ENCODE measurements at places on chromosomes 7 and 10.

- DNase-seq = no peak
Observed at GRCh38 chr10:131834152-131834810, 66.5 kb upstream of the PPP2R2D start.

DNA sequence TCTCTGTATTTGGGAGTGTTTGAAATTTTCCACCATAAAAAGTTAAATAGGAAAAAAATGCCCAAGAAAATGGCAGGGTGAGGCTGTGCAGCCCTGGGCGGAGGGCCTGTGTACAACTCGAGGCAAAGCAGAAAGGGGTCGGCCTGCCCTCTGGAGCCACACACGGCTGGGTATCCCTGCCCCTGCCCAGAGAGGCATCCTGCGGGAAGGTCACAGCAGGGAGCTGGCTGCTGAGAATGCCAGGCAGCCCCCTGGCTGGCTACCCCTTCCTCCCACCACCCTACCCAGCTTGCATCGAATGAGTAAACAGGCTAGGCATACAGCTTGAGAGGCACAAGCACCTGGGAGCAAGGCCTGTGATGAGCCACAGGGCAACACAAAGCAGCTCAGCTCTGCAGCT, 46.1 kb downstream of the CAMK2B start:
- DNase-seq = no peak

DNA sequence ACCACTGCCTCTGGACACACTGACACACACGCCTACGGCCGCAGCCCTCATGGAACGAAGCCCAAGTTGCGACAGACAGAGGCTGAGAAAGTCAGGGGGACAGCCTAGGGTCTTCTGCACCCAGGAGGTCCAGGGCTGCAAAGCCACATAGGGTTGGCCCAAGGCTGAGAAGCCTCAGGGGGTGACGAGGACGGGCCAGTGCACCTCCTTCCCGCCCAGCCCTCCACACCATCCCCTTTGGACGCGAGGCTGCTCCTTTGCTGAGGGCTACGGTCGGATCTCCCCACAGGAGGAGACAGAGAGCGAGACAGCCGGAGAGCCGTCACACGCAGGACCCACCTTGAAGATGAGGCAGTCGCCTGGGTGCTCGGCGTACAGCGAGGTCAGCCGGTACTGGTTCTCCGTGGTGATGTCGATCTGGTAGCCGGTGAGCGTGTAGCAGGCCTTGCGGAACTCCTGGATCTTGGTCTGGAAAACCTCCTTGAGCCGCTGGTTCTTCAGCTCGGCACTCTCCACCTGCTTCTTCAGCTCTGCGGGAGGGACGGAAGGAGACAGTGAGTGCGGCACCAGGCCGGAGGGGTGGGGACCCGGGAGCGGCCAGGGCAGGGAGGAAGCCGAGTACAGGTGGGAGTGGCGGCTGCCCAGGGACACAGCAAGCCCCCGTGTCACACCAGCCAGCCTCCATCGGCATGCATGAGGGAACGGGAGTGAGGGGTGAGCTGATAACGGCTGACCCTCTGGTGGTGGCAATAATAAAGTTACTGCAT, 228.0 kb downstream of the ELFN1 start:
- no peak for DNase-seq

GRCh38 chr7:157139111-157139809, 534 bp downstream of the UBE3C start:
- peak; percentile 87 for DNase-seq

DNA sequence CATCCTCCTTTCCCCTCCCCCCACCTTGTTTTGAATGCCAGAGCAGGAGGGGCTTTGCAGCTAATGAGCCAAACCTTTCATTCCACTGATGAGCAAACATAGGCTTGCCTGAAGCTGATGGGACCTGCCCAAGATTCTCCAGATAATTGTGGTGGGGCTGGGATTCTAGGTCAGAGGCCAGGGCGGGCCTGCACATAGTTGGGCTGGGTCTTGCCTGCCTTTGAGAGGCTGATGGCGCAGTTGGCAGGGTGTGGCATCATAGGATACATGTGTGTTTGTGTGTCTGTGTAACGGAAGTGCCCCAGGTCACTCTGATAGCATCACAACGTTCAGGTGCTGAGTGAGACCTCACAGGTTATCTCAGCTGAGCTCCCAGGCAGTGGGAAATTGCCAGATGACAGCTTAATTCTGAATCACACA, 22.9 kb downstream of the BTBD16 start:
- no peak for DNase-seq

GRCh38 chr7:149261316-149261828, 624 bp upstream of the ZNF783 start:
- peak; percentile 40 for DNase-seq

Data from suppressor macrophage treated with lipopolysaccharide for 1 hour (primary cell).